ENCODE measurements at places on chromosomes 5 and 9. TPM values are rescaled to one million over a fixed set of nuclear protein-coding genes. Genes with fewer than 3 reads are reported as not detected.

COL27A1 gene
- total RNA-seq, result 6.0 TPM

CMYA5 gene
- 0.05 TPM for total RNA-seq

RNF180 gene
- total RNA-seq, result 3.2 TPM

CDH6 gene
- total RNA-seq, result 0.56 TPM

LRRC19 gene
- total RNA-seq, result not detected

Measured in dermis blood vessel endothelial cell (primary cell).